Glomerular endothelial cell (primary cell): ENCODE measurements at places on chromosomes 5 and 9. TPM values are rescaled to one million over a fixed set of nuclear protein-coding genes. Genes with fewer than 3 reads are reported as not detected.

The LCN6 gene
- not detected in 2 replicates for total RNA-seq

The CBY3 gene
- total RNA-seq, result 3.0 TPM in 1 of 2 replicates, not detected in the other

The MOB3B gene
- total RNA-seq, result 0.05 and 0.47 TPM in 2 replicates

The ARID3C gene
- total RNA-seq, result 0.29 TPM in 1 of 2 replicates, not detected in the other

The DMRTA1 gene
- 0.88 and 1.8 TPM in 2 replicates for total RNA-seq
